Heart left ventricle (tissue), 16 donors: ENCODE measurements at places on chromosomes 11 and 22. TPM values are rescaled to one million over a fixed set of nuclear protein-coding genes. Genes with fewer than 3 reads are reported as not detected.

DNA sequence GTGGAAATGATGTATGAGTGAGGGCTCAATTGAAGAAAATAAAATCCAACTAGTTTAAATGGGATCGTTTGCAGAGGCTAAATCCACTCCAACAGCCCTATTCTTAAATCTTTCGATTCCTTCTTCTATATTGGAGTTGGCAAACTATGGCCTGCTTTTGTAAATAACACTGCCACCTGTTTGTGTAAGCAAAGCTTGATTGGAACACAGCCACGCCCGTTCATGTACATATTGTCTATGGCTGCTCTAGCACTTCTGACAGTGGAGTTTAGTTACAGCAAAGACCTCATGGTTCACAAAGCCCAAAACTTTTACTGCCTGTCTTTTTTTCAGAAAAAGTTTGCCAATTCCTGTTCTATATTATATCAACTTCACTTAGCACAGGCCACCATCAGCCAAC, 40.6 kb upstream of the RCN1 start:
- H3K36me3 ChIP-seq: no peaks in the 10 kb centered on the region
- no peak overlapping the region for H3K4me3 ChIP-seq
- no peaks in the 10 kb centered on the region for H3K4me1 ChIP-seq
- H3K27ac ChIP-seq: no peak overlapping the region
- peaks cover 24% of the 10 kb centered on the region for H3K27me3 ChIP-seq

- DNase-seq: no peak
- no peak overlapping the region for H3K4me3 ChIP-seq
- H3K4me1 ChIP-seq: peaks cover 27% of the 10 kb centered on the region
- no peaks in the 10 kb centered on the region for H3K36me3 ChIP-seq
Measured at GRCh38 chr22:28142361-28142961, 223.4 kb upstream of the PITPNB start.

GRCh38 chr22:45221201-45221600, 19.5 kb downstream of the KIAA0930 start:
- H3K4me1 ChIP-seq: no peaks in the 10 kb centered on the region
- no peak overlapping the region for H3K27ac ChIP-seq
- no peaks in the 10 kb centered on the region for H3K27me3 ChIP-seq
- no peak overlapping the region for H3K4me3 ChIP-seq
- no peak for DNase-seq

DNA sequence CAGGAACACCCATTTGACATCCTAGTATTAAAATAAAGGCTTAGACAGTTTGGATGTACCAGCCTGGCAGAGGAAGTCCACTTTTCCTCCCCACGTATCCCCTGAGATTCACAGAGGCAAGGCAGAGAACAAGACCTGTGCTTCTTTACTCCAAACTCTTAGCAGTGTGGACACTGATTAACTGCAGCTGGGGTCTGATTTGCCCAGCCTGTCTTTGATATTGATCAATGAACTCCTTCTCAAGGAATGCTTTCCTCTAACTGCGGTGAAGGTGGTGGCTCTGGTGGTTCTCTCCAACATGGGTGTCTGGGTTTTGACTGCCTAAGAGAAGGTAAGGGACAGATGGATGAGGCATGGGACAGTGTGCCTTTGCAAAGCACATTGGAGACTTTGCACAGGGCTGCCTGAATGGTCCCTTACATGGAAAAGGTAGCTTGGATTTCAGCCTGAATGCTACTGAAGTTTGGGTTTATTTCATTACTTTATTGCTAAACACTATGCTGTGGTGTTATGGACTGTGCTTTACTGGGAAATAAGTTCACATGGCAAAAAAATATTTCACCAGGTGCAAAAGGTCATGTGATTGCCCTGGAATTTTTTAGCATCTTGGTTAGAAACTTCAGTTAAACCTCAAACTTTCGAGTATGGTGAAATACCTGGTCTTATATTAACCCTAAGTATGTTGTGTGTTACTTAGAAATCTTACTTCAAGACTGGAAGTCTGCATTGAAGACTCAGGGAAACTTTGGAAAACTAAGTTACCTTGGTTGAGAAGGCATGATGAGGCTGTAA, 1.8 kb downstream of the GAS2 start:
- H3K27ac ChIP-seq: no peak overlapping the region
- no peaks in the 10 kb centered on the region for H3K36me3 ChIP-seq
- DNase-seq: no peak
- H3K27me3 ChIP-seq: no peaks in the 10 kb centered on the region

DNA sequence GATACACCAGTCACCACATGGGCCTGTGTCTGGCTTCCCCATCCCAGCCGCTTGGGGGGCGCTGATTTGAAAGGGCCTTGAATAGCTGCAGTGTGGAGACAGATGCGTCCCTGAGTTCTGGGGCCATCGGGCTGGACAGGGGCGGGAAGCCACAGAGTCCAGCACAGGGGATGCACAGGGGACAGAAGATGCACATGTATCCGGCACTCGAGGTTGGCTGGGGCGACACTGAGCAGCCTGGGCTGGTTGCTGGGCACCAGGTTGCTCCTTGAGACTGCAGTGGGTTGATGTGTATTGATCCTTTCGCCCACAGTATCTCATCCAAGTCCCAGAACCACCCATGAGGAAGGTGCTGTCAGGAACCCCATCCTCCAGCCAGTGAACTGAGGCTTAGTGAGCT, 99.3 kb upstream of the SYT13 start:
- H3K4me3 ChIP-seq: no peak overlapping the region
- no peak overlapping the region for H3K27ac ChIP-seq
- no peak for DNase-seq
- H3K27me3 ChIP-seq: no peaks in the 10 kb centered on the region
- no peaks in the 10 kb centered on the region for H3K36me3 ChIP-seq

DNA sequence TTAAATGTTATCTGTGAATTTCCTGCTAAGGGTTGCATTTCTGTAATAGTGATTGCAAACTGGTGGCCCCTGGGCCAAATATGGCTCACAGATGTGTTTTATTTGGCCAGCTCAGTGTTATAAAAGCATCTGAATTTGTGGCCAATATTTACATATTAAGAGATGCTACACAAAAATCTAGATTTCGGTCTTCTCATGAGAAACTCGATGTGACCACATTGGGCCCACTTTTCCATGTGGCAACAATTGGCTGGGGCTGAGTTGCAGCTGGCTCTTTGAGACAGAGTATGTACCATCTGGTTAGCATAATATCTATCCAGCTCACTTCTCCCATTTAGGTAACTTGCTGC, 244.5 kb upstream of the POU2AF2 start:
- no peak for DNase-seq
- H3K4me1 ChIP-seq: no peaks in the 10 kb centered on the region
- no peaks in the 10 kb centered on the region for H3K27me3 ChIP-seq
- H3K4me3 ChIP-seq: no peak overlapping the region
- H3K27ac ChIP-seq: no peak overlapping the region
- no peaks in the 10 kb centered on the region for H3K36me3 ChIP-seq

The MICAL2 gene
- total RNA-seq: 53.3 TPM

- no peaks in the 10 kb centered on the region for H3K27me3 ChIP-seq
- no peak overlapping the region for H3K4me3 ChIP-seq
- no peaks in the 10 kb centered on the region for H3K4me1 ChIP-seq
Measured at GRCh38 chr11:122754553-122755322, 83.6 kb upstream of the CRTAM start.

DNA sequence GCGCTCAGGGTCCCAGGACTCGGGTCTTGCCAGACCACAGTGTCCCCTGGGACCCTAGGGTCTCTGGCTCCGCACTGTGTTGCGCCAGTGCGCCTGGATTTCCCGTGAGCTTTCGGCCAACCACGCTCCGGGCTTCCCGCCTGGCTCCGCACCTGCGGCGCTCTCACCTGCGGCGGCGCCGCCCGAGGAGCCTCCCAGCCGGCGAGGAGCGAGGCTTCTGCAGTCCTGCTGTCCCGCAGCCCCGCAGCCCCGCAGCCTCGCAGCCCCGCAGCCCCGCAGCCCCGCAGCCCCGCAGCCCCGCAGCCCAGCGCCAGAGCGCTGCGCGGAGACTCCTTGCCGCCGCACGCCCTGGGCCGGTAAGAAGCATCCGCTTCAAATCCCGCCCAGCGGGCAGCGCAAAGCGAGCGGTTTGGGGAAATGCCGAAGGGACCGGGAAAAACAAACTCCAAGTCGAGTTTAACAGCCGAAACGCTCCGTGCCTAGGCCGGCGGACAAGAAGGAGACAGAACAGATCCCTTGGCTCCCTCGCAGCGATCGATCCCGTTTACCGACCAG, 939 bp downstream of the ALX4 start:
- H3K4me1 ChIP-seq: peaks cover 12% of the 10 kb centered on the region
- H3K27me3 ChIP-seq: peaks cover 88% of the 10 kb centered on the region
- peak overlapping the region; percentile 51 for H3K4me3 ChIP-seq
- no peaks in the 10 kb centered on the region for H3K36me3 ChIP-seq

DNA sequence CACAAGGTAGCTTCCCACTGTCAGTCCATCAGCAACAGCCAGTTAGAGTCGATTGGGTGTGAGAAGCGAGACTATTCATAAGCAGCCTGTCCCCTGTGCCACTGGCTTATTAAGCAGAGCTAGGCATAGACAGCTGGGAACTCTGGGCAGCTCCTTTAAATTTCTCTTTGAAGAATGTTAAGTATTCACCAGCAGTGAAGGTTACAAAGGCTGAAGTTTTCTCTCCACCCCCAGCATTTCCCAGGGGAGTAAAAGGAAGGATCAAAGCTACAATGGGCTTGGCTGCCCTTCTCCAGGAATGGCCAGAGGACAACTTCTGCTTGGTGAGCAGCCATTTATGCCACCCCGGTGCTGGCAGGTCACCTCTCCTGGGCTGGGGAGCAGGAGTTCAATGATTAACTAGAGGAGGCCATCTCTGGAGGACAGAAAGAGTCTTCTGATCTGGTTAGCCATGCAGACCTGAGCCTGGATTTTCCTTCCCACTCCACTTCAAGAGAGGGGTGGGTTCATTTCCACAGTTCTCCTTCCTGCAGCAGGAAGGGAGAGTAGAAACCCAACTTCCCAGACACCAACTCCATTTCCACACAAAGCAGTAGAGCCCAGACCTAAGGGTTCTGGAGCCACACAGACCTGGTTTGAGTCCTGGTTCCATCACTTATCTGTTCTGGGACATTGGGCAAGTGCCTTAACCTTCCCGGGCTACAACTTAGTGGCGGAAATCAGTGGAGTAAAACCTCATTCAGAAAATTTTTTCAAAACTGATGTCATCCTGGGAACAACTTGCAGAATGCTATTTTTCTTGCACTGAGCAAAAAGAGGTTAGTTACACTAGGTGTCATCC, 22.6 kb downstream of the POU2AF3 start:
- H3K36me3 ChIP-seq: no peaks in the 10 kb centered on the region
- DNase-seq: no peak
- H3K27ac ChIP-seq: no peak overlapping the region
- H3K4me1 ChIP-seq: no peaks in the 10 kb centered on the region
- no peaks in the 10 kb centered on the region for H3K27me3 ChIP-seq

DNA sequence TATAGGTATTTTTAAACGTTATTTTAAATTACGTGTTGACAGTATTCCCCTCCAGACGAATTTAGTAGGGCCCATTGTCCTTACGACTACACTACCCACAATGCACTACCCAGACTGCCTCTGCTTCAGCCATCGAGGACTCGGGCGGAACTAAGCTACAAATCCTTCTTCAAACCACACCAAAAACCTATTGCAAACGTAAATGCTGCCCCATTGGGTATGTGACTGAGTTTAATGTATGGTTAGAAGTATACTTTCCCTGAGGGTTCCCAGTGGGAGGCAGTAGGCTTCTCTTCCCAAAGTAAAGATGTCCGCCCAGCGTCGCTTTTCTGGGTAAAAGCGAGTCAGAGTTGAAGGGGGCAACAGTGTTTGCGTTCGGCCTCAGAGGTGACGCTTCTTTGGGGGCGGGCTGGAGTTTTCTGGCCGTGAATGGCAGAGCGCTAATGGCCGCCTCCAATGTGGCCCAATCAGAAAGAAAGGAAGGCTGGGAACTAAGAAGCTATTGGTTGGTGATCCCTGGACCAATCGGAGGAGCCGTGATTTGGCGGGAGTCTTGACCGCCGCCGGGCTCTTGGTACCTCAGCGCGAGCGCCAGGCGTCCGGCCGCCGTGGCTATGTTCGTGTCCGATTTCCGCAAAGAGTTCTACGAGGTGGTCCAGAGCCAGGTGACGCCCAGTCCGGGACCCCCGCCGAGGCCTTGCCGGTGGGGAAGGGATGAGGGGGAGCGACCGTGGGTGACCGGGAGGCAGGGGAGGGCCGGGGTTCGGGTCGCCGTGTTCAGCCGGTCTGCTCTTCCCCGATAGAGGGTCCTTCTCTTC, at the start of gene CDC45:
CDC45 (plus strand) TSS at position 566 of the 818 bp plus-strand sequence; CDS start at position 615, 49 bp downstream.
- peak within 1 kb of the TSS; percentile 98 for H3K27ac ChIP-seq
- peaks cover 28% of the 10 kb centered on the region for H3K4me1 ChIP-seq
- peak within 1 kb of the TSS; percentile 94 for H3K4me3 ChIP-seq
- DNase-seq: peak; percentile 97
- H3K27me3 ChIP-seq: no peaks in the 10 kb centered on the region
- H3K36me3 ChIP-seq: peaks cover 11% of the 10 kb centered on the region

GRCh38 chr11:75800728-75801361, 14.2 kb upstream of the UVRAG start:
- H3K36me3 ChIP-seq: no peaks in the 10 kb centered on the region
- no peak overlapping the region for H3K4me3 ChIP-seq
- DNase-seq: no peak
- H3K4me1 ChIP-seq: no peaks in the 10 kb centered on the region

The HTR3A gene
- not detected for total RNA-seq

GRCh38 chr11:6626971-6627761, 7.9 kb upstream of the TPP1 start:
- H3K36me3 ChIP-seq: no peaks in the 10 kb centered on the region
- no peak overlapping the region for H3K4me3 ChIP-seq
- H3K27ac ChIP-seq: no peak overlapping the region
- H3K4me1 ChIP-seq: no peaks in the 10 kb centered on the region

DNA sequence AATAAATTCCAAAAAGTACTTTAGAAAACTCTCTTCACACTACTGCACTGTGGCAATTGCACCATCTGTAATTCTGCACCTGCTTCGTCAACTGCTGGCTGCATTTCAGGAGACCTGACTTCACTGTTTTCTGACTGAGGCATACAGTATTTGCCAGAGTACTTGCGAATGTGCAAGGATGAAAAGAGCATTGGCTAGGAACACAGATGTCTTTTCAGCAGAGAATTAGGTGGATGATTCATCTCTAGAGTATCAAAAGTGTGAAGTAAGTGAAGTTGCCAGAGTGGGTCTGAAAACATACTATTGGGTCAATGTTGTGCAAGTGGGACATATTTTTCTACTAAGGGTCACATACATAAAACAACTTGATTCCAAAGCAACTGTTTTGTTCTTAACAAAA, 427.5 kb upstream of the CCDC90B start:
- H3K27me3 ChIP-seq: no peaks in the 10 kb centered on the region
- H3K36me3 ChIP-seq: no peaks in the 10 kb centered on the region
- H3K27ac ChIP-seq: no peak overlapping the region
- no peak overlapping the region for H3K4me3 ChIP-seq
- DNase-seq: no peak
